ENCODE measurements at places on chromosomes 7 and 10.

DNA sequence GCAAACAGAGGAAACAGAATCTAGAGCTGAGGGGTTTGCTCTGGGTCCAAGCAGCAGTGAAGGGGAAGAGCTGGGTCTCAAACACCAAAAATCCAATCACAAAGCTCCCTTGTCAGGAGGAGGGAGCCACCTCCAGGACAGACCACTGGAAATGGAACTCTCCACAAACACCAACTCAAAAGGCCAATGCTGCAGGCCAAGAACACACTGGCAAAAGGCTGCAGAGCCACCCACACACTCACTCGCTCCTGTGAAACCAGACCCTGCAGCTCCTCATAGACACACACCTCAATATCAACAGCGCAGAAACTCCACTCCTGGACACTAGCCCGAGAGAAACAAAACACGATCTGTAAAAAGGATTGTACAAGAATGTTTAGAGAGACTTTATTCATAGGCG, 213.5 kb downstream of the PTPRN2 start:
- DNase-seq, result peak; percentile 33

GRCh38 chr10:12579954-12580858, 230.9 kb downstream of the CAMK1D start:
- no peak for DNase-seq

GRCh38 chr7:144820552-144820951, 15.3 kb downstream of the TPK1 start:
- no peak for DNase-seq

DNA sequence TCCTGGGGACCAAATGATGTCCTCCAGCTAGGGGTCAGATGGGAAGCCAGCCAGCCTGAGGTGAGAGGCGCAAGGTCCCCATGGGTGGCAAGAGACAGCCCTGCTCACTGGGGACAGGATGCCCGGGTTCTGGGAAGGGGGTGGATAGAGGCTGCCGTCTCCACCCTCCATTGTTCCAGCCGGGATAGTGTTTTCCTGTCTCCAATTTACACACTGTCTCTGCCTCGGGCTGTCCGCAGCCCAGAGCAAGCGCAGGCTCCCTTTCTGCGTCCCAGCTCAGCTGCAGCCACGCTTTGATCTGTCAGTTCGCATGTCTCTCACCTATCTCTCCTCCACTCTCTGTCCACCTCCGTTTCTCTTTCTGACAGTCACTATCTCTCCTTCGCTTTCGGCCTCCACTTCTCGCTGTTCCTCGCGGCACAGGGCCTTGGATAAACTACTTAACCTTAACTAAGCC, 2.1 kb downstream of the EPHB4 start:
- DNase-seq, result no peak

GRCh38 chr7:68073701-68074100, 1077.1 kb downstream of the TYW1 start:
- DNase-seq, result no peak

GRCh38 chr7:1012004-1012715, 29.2 kb downstream of the CYP2W1 start:
- DNase-seq, result no peak

- DNase-seq, result no peak
Measured at GRCh38 chr10:66218981-66219587, 706.8 kb upstream of the LRRTM3 start.

DNA sequence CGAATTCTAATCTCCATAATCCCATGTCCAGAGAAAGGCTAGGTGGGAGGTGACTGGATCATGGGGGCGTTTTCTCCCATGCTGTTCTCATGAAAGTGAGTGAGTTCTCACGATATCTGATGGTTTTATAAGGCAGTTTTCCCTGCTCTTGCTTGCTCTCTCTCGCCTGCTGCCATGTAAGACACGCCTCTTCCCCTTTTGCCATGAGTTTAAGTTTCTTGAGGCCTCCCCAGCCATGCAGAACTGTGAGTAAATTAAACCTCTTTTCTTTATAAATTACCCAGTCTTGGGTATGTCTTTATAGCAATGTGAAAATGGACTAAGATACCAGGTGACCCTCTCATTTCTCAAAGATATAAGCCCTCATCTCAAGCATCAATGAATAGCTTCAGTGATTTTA, 1.1 kb upstream of the ACTA2 start:
- no peak for DNase-seq

- DNase-seq, result no peak
Measured at GRCh38 chr10:63489838-63490237, 24.1 kb upstream of the JMJD1C start.

- DNase-seq, result no peak
Measured at GRCh38 chr7:151249732-151250072, 1.2 kb upstream of the SMARCD3 start.

GRCh38 chr10:79979976-79980687, 31.2 kb upstream of the SFTPD start:
- DNase-seq, result no peak

- no peak for DNase-seq
Measured at GRCh38 chr7:5116359-5116758, 70.7 kb downstream of the RBAK start.

GRCh38 chr7:154441811-154442210, 389.6 kb downstream of the DPP6 start:
- no peak for DNase-seq

DNA sequence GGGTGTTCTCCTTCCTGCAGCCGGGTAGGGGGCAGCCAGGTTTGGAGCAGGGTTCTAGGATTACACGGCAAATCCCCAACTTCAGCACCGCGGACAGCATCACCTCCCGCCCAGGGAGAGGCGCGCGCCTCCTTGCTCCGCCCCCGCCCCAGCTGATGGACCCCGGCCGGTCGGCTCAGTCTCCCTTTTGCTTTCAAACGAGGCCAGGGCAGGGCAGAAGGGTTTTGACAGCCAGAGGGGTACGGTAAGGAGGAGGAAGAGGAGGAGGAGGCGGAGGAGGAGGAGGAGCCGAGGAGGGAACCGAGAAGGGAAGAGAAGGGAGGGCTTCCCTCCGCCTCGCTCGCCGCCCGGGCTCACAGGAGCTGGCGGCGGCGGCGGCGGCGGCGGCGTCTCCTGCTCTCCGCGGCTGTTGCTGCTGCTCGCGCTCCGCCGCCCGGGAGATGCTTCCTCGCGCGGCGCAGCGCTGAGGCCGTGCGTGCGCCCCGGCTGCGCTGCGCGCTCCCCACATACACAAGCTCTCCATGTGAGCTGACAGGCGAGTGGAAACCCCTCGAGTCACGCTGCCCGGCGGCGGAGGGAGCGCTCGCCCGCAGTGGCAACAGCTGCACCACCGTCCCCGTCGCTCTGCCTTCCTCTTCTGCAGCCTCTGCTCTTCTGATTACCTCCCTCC, 615 bp upstream of the CNTNAP2 start:
- DNase-seq, result no peak

GRCh38 chr10:124205432-124205831, 112.0 kb upstream of the CHST15 start:
- DNase-seq, result no peak

GRCh38 chr10:132204781-132205473, 18.2 kb downstream of the DPYSL4 start:
- DNase-seq, result no peak

DNA sequence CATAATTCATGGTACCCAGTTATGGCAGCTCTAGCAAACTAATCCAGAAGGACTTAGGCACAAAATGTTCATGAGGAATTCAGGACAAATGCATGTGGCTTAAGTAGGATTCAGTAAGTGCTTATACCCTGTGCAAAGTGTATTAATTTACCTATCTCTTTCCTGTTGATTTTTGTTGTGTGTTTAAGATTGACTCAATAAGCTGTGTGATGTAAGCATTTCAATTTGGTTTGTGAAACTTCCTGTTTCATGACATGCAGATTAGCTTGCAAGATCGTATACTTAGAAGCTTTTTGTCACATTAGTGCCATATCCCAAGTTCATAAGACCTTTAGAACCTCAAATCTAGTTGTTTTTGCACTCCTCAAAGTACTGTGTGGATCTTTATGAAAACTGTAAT, 416.7 kb downstream of the ARL4A start:
- DNase-seq, result no peak

- DNase-seq, result no peak
Measured at GRCh38 chr10:92699193-92699517, 9.4 kb downstream of the HHEX start.

DNA sequence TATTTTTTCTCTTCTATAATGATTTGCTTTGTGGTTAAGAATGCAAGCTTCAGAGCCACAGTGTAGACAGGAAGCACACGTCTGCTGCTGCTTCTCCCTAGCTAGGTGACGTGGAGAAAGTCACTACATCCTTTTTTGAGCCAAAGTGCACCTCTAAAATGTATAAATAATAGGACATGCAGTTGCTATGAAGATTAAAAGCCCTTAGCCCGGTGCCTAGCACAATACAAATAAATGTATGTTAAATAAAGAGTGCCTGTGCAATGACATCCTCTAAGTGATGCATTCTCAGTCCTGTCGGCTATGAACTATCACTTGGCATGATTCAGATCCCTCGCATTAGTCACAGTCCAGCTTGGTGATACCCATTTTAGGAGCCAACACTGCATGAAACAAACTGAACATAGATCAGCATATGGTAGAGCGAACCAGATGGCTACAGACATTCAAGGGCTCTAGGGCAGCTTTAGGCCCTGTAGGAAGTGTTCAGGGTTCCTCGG, 4.8 kb upstream of the TRDMT1 start:
- peak; percentile 70 for DNase-seq

DNA sequence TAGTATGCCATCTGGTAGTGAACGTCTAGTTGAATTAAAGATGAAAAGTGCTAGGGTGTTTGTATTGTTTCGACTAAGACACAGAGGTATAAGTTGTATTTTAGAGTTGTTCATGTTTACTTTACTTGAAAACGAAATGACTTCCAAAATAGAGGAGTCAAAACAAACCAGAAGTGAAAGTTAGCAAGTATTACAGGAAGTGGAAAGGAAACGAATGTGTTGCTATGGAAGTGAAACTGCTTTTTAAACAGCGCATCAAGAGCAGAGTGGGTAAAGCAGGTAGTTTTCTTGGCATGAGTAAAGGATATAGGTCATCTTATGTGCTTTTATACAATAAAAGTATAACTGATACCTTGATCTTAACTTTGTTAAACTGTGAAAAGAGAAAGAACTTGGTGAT, 20.0 kb upstream of the GALNTL5 start:
- no peak for DNase-seq

Measured in activated effector memory CD4-positive, alpha-beta T cell treated with anti-CD3 and anti-CD28 coated beads, Interleukin-2, amount 50 U/mL, for 16 hours (primary cell).